ENCODE measurements at places on chromosomes 4 and X.

- no peak for DNase-seq
Measured at GRCh38 chr4:183765251-183765911, 106.3 kb downstream of the TRAPPC11 start.

- DNase-seq = no peak
Measured at GRCh38 chr4:1205586-1206298, 33.4 kb upstream of the SPON2 start.

DNA sequence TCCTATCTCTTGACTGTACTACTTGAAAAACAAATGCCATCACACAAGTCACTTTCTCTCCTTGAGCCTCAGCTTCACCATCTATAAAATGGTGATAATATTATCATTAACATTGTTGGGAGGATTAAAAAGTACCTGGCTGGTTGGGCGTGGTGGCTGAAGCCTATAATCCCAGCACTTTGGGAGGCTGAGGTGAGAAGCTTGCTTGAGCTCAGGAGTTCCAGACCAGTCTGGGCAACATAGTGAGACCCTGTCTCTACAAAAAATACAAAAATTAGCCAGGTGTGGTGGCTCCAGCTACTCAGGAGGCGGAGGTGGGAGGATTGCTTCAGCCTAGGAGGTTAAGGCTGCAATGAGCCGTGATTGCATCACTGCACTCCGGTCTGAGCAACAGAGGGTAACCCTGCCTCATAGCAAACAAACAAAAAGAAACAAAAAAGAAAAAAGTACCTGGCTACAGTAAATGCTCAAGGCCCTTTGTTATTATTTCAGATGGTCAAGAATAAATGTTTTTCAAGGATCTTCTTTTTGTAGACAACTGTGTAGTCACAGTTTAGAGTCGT, 120.3 kb downstream of the CHRNA9 start:
- DNase-seq = no peak

DNA sequence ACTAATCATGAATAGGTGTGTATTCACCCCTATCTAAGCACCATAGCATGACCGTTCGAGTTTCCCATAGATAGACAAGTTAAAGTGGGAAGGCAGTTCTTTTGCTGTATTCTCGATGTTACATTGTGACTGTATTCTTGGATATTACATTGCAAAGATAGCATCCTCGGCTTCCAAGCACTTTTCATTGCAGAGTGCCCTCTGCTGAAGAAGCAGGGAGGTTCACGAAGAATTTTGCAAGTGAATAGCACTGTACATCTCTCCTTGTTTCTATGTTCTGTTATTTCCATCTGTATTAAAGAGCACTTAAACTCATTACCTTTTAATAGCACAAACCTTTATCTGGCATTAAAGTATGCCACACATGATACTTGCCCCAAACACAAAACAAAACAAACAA, 426.7 kb upstream of the ARX start:
- no peak for DNase-seq

GRCh38 chrX:150465326-150465725, 102.2 kb downstream of the MAMLD1 start:
- no peak for DNase-seq

DNA sequence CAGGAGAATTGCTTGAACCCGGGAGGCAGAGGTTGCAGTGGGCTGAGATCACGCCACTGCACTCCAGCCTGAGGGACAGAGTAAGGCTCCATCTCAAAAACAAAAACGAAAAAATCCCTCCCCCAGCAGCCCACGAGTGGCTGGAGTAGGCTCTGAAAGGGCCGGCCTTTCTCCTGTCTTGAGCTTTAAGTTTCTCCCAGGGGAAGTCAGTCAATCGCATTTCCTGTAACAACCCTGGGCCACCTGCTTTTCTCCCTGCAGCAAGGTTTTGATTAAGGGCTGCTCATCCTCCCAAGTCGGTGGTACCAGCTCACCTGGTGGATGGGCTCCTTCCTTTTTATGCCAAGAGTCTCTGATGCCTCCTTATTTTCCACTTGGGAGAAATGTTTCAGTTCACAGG, 2.0 kb upstream of the NYX start:
- no peak for DNase-seq

DNA sequence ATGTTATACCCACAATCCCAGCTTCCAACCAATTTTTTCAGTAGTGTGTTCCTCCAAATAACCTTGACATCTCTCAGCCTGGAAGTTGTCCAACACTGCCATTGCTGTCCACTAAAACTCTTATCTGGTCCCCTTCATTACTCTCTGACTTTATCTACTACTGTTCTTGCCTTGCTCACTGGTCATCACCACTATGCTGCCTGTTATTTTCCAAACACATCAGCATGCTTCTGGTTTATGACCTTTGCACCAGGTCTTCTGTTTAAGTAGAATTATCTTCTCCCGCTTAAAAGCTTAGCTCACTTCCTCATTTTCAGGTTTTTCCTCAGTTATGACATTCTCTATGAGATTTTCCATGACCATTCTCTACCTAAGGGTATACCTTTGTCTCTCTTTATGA, 5.5 kb downstream of the ELMOD2 start:
- no peak for DNase-seq
